ENCODE measurements at places on chromosomes 7 and 10.

DNA sequence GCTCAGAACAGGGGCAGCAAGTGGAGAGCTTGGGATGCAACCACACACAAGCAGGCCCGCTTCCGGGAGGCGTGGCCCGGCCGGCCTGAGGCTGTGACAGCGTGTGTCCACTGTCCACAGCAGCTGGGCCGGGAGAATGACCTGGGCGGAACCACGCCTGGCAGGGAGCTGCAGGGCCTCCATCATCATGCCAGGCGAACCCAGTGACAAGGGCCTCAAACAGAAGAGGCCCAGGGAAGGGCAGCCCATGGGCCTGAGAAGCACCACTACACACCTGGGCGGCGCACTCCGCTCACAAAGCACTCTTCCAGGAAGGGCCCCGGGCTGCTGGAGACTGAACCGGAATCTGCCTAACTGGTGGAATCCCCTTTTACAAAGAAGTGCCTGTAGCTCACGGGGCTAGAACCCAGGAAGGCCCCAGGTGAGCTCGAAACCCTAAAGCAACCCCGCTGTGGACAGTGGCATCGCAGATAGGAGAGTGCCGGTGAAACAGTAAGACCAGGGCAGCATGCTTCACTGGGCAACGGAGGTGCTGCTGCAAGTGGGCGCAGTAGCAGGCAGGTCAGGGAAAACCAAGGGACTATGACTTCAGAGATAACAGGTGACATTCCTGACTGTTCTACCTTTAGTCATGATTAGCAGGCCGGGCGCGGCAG lies 66.0 kb downstream of the MAD1L1 start:
- no peak for DNase-seq

DNA sequence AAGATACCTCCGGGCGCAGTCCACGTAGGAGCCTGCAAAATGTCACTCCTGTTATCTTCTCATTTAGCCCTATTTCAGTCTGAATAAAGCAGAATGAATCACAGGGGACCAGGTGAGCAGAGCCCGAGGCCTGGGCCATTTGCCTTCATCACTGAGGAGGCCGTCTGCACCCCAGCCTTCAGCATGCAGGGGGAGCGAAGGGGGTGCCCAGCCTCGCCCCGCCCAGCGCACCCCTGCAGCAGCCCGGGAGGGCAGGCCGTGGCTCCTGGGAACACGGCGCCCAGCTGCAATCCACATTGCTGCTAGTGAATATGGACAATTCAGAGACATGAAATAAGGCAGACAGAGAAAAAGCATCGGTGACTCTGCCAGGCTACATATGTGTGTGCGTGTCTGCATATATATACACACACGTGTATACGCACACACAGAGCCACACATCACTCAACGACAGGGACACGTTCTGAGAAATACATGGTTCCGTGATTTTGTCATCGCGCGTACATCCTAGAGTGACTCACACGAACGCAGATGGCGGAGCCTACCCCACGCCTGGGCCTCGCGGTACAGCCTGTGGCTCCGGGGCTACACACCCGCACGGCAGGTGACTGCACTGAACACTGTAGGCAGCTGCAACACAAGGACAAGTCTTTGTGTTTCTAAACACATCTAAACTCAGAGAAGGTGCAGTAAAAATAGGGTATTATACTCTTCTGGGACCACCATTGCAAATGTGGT lies 15.2 kb upstream of the ELFN1 start:
- no peak for DNase-seq

GRCh38 chr7:37100735-37101331 lies 347.8 kb downstream of the ELMO1 start:
- DNase-seq, result no peak

DNA sequence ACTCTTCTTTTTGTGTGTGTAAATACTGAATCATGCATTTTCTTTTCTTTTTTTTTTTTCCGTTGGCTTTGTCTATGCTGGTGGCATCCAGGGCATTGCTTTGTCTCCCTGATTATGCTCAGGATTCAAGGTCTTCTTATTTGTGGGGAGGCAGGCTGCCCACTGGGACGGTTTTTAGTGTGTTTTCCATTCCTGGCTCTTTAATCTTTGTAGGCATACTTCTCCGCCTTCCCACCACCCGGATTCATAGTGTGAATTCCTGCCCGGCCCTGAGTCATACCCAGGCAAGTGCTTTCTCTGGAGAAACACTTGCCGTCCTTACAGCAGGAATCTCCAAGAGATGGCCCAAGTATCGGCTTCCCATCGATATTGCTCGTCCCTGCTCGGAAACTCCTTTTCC lies 5.2 kb downstream of the ZNF655 start:
- DNase-seq, result no peak

- DNase-seq, result no peak
These were observed 13.0 kb upstream of the AKR1E2 start for GRCh38 chr10:4813023-4813422.

GRCh38 chr7:91683823-91684222 lies 196.7 kb downstream of the MTERF1 start:
- no peak for DNase-seq

- no peak for DNase-seq
These were observed 22.3 kb downstream of the COX15 start for GRCh38 chr10:99709480-99710229.

- DNase-seq, result no peak
These were observed 105.0 kb upstream of the WDR11 start for GRCh38 chr10:120746001-120746777.

DNA sequence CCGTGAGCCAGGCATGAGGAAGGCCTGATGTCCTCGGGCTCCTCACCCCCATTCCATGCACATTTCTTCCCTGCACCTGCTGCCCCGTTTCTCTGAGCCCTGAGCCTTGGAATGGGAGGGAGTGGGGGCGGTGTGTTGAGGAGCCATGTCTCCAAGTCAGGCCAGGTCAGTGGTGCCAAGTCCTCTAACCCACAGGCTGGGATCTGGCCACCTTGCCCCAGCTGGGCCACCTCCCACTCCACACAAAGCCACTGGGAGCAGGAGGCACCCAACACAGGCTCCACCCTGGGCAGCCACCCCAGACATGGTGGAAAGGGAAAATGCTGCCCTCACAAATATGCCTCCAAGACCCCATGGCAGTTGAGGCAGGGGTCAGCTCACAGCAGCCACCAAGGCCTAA lies 27.7 kb downstream of the ZCCHC24 start:
- DNase-seq, result no peak

DNA sequence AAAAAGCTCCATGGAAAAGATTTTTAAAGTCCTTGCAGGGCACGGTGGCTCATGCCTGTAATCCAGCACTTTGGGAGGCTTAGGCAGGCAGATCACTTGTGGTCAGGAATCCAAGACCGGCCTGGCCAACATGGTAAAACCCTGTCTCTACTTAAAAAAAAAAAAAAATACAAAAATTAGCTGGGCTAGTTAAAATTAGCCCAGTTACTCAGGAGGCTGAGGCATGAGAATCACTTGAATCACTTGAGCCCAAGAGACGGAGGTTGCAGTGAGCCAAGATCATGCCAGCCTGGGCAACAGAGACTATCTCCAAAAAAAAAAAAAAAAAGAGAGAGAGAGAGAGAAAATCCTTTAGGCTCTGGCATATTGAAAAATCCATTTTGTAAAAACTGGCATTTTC lies 61.9 kb downstream of the CCDC6 start:
- no peak for DNase-seq

GRCh38 chr10:113775686-113776294 lies 24.3 kb downstream of the PLEKHS1 start:
- no peak for DNase-seq
